ENCODE measurements at places on chromosomes 7 and 10.
A peak's percentile ranks its signal among the peaks of the same experiment; 100 is the strongest.

GRCh38 chr7:44853391-44853790 is 5.5 kb upstream of the H2AZ2 start:
- DNase-seq, result no peak

- no peak for DNase-seq
Measured at GRCh38 chr10:53314876-53315275, 542.3 kb upstream of the MBL2 start.

- peak; percentile 19 for DNase-seq
Measured at GRCh38 chr10:37856881-37857286, 526 bp downstream of the ZNF248 start.

DNA sequence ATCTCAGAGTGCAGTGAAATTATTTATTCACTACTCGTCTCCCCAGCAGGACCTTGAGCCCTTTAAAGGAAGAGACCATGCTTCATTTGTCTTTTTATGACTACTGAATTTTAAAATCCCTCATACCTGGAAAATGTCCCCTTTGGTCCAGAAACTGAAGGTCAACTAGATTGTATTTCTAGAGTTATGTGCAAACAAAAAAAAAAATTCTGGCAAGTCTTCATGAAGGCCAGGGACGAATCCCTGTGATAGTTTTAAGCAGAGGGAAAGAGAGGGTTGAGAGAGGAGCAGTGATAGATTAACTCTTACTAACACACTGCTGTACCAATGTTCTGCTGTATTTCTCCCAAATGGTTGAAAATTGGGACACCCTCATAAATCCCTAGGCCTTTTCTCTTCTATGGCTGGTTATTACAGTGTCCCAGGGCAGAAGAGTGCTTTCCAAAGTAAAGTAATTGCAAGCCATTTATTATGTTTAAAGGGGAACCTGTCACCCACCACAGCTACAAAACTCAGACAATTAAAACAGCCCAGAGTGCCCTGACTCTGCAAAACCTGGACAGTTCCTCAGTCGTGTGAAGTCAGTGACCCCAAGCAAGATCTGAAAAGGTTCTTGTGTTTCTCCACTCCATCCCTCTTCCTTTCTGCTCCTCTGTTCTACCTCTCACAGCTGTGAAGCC is 182.8 kb upstream of the AOAH start:
- DNase-seq, result no peak

- DNase-seq, result no peak
Measured at GRCh38 chr10:4074545-4075407, 289.8 kb upstream of the KLF6 start.

DNA sequence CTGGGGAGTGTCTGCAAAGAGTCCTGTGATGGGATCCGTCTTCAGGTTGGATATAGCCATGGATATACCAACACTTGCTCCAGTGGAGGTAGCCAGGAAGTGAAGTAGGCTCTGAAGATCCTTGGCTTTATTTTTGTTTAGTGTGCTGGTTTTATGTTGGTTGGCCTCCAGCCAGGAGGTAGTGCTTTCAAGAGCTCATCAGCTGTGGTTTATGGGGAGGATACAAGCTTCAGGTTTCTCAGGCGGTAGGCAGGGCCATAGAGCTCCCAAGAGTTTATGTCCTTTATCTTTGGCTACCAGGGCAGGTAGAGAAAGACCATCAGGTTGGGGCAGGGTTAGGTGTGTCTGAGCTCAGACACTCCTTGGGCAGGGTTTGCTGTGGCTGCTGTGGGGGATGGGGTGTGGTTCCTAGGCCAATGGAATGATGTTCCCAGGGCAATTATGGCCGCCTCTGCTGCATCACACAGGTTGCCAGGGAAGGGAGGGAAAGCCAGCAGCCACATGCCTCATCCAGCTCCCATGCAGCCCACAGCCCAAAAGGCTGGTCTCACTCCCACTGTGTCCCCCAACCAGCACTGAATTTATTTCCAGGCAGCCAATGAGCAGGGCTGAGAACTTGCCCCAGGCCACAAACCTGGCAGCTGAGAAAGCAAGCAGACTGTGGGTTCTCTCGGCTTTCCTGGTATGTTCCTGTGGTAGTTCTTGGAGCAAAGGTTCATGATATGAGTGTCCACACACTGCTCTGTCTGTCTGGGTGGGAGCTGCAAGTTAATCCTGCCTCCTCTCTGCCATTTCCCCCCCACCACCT is 67.0 kb upstream of the PRLHR start:
- DNase-seq, result no peak

- DNase-seq, result no peak
Measured at GRCh38 chr10:12825260-12825849, 176.2 kb downstream of the CCDC3 start.

- DNase-seq, result no peak
Measured at GRCh38 chr10:120386896-120387295, 70.1 kb upstream of the PLPP4 start.

GRCh38 chr7:28105234-28105633 is 75.4 kb downstream of the JAZF1 start:
- no peak for DNase-seq

DNA sequence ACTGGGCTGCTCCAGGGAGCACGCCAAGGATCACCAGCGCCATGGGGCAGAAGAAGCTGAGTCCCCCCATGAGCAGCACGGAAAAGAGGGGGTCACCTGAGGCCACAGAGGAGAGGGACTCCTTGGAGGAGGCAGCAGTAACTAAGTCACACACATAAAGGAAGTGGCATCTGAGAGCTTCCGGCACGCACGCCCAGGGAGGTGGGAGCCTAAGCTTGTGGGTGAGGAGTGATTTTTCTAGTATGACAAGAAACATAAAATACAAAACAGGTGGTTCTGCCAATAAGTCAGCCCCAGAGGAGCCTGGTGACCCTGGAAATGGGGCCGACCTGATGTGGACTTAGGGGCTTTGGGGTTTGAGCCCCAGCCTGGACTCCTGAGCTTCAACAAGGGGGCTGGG is 60.8 kb downstream of the CARD11 start:
- peak; percentile 60 for DNase-seq

DNA sequence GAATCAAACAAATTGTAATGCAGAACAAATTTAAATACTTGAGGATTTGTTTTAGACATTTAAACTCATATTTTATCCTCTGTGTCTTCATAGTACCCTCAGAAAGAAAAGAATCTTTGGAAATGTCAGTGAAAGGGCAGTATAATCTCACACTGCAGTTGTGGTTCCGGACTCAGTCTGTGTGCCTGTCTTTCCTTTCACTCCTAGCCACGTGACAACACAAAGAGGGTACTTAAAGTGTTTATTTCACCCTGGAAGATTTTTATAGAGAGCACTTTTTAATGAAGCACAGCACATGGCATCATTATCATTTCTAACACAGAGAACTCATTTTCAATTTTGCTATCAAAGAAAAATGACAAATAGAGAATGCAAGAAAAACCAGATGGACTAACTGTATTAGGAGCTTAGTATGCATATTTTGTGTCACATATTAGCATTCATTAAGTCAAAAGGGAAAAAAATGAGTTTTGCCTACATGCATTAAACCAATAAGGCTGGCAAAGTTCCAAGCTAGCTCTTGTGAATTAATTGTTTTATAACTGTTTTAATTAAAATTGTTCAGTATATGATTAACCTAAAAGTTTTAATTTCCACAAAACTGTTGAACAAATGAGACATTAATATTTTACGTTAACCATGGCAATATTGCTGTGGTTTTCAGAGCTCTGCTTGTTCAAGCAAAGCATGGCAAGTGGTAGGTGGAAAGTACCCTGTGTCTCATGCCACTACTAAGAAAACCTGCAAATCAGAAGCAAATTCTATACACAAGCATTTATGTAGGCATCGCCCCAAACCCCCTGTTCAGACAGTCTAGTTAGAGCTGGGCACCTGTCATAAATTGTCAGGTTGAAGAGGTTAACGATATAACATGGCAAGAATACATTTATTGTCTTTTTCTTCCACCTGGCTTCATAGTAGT is 65.9 kb downstream of the AUTS2 start:
- DNase-seq, result no peak

- no peak for DNase-seq
Measured at GRCh38 chr10:49152663-49153062, 18.8 kb upstream of the FAM170B start.

DNA sequence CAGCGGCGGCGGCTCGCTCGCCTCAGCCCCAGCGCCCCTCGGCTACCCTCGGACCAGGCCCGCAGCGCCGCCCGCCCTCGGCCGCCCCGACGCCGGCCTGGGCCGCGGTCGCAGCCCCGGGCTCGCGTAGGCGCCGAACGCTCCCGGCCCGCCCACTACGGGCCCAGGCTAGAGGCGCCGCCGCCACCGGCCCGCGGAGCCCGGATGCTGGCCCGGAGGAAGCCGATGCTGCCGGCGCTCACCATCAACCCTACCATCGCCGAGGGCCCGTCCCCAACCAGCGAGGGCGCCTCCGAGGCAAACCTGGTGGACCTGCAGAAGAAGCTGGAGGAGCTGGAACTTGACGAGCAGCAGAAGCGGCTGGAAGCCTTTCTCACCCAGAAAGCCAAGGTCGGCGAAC is 18.2 kb upstream of the TSPAN33 start:
- DNase-seq, result no peak

- no peak for DNase-seq
Measured at GRCh38 chr10:60422809-60423208, 33.1 kb upstream of the ANK3 start.

GRCh38 chr7:132393789-132394261 is 182.4 kb downstream of the PLXNA4 start:
- DNase-seq, result no peak

GRCh38 chr10:3500408-3500856 is 284.6 kb downstream of the KLF6 start:
- no peak for DNase-seq

DNA sequence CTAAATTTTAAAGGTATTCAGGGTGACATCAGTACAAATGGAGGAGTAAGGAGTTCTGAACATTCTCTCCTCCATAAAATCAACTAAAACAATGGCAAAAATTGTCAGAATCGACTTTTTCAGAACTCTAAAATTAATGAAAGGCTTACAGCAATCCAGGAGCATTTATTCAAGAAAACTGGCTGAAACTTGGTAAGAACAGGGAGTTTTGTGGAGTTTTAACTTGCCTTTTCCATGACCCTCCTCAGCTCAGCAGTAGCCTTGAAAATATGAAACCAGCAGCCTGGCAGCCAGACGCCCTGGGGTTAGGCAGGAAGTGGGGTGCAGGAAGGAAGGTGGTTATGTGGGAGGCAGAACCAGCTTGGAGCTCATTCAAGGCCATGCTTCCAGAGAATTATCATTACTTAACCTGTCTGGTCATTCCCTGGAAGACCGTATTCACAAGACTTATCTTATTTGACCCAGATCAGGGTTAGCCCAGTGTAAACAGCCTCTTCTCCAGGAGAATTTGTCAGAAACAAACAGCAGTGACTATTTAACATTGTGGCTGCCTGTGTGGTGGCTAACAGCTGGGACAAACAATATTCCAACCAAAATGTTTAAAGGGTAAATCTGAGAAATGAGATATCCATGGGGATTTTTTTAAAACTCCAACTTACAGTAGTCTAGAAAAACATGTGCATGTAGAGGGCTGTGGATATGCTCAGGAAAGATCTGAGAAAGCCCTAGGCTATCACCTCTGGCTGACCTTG is 75.7 kb upstream of the MACROH2A2 start:
- no peak for DNase-seq

DNA sequence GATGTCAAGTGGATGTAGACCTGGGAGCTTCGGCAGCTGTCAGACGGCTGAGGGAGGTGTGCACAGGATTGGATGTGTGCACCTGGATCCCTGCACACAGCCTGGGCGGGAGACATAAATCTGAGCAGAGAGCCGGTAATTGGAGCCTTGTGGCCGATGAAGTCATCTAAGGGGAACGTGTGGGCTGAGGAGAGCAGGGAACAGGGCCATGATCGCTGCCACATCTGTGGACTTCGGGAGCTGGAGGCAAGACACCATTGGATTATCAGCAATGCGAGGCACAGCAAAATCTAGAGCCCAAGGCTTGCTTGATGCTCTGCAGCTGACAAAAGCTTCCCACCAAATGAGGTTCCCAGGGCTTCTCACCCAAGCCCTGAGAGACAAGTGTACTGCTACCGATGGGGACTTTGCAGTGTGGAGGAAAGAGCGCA is 147.7 kb downstream of the PTPN20 start:
- no peak for DNase-seq

- DNase-seq, result no peak
Measured at GRCh38 chr7:141844256-141844655, 3.0 kb upstream of the PRSS37 start.

DNA sequence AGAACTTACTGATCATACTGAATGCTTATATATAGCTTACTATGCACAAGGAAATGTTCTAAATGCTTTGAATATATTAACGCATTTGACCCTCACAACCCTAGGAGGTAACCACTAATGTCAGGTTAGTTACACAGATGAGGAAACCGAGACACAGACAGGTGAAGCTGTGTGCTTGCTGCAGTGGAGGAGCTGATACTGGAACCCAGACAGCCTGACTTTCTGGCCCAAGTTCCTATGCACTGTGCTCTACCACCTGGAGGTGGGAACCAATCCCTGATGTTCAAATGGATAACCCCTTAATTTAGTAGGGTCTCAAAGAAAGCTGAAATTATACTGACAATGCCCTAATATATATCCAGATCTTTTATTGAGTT is 119.6 kb downstream of the SORBS1 start:
- DNase-seq, result no peak

DNA sequence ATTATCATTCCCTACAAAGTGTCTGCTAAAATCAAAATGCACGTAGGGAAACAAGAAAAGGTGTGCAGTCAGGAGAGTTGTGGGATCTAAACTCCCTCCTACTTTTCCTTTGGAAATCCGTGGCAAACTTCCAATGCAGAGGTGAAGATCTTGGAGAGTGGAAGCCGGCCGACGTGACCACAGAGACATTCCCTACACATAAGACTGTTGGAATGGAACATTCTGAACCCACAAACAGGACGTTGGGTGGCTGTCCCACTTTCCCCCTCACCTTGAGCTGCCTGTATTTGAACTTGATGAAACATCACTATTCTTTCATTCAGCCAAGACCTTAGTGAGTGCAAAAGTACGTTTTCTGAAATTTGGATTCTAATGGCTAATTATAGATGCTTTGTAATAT is 65.9 kb downstream of the PRKCQ start:
- no peak for DNase-seq

GRCh38 chr7:53812135-53812534 is 730.0 kb upstream of the VSTM2A start:
- DNase-seq, result no peak

GRCh38 chr10:50874723-50875122 is 10.7 kb downstream of the A1CF start:
- no peak for DNase-seq

- DNase-seq, result no peak
Measured at GRCh38 chr10:16566202-16566805, 44.6 kb upstream of the C1QL3 start.

DNA sequence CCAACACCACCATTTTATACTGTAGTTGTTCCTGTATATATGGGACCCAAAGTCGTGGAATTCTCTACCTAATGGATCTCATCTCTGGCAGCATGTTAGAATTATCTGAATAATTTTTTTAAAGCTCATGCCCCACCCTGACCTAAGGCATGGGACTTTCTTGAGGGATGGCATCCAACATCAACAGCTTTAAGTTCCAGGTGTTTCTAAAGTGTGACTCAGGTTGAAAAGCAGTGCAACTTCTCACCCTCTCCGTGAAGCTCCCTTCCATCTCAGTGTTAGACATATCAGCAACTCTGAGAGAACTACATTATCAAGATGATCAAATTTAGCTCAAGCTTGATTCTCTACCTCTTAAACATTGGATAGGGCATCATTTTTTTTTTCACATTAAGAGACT is 18.1 kb upstream of the RAB18 start:
- no peak for DNase-seq

GRCh38 chr7:130595986-130596385 is 72.6 kb downstream of the COPG2 start:
- no peak for DNase-seq
